ENCODE measurements at places on chromosomes 7 and 10.

GRCh38 chr7:28759475-28759971 lies 198.6 kb downstream of the TRIL start:
- no peak for DNase-seq

- DNase-seq, result no peak
Observed at GRCh38 chr7:152176797-152177196, 151.3 kb downstream of the GALNT11 start.

- DNase-seq, result no peak
Observed at GRCh38 chr7:31091924-31092434, 39.9 kb downstream of the ADCYAP1R1 start.

DNA sequence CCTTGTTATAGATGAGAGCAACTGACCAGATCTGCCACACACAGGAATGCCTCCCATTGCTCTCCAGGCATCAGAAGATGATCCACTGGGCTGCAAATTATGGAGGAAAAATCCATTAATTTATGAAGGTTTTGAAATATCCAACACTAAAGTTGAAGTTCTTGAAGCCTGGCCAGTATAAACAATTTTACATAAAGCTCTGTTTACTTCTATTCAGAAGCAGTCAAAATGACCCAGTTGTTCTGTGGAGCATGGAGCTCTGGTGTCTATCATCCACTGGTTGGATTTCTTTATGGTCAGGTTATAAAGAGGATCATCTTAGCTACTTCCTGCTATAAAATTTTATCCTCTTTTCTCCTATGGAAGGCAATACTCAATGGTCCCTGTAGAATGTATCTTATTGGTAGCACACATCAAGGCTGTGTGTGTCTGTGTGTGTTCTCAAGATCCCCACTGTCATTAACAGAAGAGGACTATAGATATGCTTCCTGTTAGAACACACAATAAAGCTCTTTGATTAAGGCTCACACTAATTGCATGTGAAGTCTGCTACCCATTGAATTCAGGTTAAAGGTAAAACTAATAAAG lies 747.4 kb downstream of the SUGCT start:
- no peak for DNase-seq

DNA sequence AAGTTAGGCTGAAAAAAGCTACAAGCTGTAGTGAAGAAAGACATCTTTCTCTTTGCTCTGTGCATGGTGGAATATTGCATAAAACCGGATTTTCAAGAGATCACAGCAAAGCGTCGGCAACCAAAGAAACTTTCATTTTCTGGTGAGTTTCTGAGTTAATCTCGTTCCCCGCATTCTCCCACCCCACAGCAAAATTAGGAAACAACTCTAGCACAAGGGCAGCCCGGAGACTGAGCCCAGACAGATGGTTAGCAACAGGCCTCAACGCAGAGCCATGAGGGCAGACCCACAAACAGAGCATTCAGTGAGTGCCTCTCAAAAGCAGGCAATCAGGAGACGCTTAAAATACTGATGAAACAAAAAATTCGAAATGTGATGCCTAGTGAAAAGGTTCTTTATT lies 396.1 kb upstream of the KLF6 start:
- no peak for DNase-seq

DNA sequence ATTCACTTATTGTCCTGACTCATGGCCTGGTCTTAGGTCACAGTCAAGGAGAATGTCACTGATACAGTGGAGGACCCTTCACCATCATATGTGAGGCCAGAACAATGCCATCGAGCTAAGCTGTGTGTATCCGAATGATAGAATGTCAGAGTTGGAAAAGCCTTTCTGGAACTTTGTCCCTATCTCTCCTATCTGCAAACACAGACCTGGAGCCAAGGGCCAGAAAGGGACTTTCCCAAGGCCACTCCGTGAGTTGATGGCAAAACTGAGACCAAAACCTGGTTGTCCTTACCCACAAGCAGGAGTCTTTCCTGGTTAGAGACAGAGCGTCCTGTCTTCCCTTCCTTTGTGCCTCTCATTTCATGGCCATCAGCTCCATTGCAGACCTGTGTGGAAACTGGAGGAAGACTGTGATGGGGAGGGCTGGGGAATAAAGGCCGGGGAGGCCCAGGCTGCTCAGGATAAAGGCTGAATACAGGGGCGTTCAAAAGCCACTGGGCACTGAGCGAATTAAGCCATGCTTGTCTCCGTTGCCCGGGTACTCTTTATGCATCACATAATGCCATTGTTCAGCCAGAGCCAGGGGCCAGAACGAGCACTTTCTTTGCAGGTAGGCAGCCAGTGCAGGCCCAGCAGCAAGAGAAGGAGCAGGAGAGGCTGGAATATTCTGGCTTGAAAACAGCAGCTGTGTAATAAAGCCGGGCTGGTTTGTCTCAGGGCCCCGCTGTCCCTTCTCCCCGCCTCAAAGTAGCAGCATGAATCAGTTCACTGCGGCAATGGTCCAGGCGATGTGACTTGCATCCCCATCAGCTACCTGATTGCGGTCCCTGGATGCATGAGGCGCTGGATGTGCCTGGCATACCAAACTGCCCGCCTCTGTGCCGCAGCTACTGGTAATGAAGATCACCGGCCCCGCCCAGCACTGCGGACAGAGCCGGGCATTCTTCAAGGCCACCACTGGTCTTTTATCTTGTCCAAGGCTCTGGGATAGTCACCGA lies 143.0 kb downstream of the RPS24 start:
- DNase-seq, result no peak

DNA sequence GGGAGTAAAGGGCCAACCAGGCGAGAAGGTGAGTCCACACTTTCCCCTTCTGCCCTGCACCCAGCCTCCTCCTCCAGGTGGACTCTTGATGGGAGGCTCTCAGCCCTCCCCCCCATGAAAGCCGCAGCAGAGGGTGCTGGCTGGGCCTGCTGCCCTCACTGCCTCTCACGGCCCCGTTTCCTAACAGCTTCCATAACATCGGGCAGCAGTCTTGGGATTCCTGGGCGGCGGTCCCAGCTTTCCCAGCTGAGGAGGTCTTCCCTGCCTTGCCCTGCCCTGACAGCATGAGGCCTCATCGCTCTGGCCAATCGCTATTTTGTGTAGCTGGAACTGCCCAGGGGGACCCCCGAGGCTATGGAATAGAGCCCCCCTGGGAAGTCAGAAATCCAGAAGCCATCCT lies 76.3 kb downstream of the COL13A1 start:
- no peak for DNase-seq

DNA sequence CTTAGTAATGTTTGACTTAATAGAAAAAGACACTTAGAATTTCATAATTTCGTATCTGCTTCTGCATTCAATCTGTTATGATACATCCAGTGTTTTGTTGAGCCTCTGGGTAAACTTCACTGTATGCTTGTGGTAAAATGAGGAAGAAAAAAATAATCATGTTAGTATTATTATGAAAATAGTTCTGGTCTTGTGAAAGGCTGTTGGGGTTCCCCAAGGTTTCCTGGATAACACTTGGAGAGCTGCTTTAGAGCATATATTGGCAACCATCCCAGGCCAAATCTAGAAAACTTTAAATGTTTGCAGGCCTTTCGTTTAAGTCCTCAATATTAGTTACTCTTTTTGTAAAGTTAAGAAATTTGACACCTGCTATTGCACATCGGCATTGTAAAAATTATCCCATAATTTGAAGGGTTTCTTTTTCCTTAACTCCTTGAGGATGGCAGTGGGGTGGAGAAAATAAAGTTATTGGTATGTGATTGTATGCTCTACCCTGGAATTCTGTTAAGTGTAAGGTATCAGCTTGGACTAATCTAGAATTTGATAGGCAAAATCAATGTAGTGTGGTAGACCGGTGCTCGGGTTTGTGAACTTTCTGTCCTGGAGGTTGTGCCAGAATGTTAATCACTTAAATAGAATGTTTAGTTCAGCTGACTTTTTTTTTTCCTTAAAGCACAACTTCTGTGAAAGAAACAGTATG lies 54.5 kb downstream of the WAC start:
- DNase-seq, result no peak

DNA sequence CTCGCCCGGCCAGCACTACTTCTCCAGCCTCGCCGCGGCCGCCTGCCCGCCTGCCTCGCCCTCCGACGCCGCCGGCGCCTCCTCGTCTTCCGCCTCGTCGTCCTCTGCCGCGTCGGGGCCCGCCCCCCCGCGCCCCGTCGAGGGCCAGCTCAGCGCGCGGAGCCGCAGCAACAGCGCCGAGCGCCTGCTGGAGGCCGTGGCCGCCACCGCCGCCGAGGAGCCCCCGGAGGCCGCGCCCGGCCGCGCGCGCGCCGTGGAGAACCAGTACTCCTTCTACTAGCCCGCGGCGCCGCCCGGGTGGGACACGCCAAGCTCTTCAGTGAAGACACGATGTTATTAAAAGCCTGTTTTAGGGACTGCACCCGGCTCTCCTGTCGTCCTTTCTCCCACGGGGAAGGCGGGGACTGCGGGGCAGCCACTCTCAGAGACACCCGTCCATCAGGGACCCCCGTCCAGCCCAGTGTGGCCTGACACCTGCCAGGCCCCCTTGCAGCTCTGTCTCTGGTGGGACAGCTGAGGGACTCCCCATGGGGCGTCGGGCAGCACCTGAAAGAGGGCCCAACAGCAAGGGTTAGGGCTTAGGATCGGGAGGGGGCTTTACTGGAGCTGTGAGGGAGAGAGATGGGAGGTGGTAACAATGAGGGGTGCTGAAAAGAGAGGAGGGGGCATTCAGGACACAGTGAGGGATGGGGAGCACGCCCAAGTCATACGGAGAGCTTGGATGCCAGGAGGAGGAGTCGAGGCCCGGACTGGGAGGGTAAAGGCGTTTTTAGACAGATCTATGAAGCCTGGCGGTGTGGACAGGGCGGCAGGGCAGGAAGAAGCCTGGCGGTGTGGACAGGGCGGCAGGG lies 34.7 kb downstream of the SPDYE6 start:
- no peak for DNase-seq

DNA sequence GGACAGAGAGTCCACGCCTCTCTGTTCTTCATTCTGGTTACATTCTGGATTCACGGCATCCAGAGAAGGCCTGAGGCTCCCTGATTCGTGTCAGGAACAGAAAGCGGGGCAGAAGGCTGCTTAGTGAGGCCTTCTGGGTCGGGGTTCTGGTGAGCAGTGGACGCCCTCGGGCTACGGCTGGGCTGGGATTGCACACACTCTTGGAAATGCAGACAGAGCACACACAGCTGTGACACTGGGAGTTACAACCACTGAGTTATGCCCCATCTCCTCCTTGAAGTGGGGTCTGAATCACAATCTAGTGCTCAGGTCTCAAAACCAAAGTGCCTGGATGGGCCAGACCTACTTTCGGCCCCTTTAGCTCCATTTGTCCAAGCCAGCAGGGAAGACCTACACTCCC lies 156.9 kb upstream of the GDF10 start:
- no peak for DNase-seq

DNA sequence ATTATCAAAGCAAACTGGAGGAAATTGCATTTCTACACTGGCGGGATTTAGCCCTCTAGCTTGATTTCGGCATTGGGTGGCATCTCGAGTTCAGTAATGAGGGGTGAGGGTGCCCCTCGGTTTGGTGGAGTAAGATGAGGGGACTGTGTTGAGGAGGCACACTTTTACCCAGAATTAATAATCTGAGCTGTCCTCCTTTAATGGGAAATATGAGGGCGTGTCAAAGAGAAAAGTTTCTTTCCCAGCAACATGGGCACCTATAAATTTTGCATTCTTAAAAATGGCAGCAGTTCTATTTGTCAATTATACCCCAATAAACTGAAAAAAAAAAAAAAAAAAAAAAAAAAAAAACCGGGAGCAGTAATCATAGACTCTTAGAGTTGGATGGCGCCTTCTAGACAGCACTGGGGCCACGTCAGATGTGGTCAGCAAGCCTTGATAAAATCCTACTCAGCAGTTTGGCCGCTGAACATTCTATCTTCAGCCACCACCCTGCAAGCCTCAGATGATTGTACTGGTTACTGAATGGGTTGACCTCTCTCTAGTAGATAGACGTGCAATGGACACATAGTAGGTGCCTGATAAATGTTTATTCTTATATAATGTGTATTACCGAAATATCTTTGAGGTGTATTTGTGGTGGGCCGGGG lies 931 bp downstream of the PAPSS2 start:
- DNase-seq, result no peak

DNA sequence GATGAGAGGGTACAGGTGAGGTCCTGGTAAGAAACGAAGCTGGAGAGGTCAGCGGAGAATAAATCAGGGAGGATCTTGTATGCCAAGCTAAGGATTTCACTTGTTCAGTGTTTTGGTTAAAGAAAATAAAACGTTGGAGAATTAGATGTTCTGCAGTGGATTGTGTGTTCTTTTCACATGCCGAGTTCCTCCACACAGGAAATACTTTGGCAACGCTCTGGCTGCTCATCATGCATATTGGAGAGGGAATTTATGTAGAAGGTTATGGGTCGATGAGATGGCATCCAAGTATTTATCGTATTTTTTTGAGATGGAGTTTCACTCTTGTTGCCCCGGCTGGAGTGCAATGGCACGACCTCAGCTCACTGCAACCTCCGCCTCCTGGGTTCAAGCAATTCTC lies 11.0 kb downstream of the RPS24 start:
- DNase-seq, result no peak

DNA sequence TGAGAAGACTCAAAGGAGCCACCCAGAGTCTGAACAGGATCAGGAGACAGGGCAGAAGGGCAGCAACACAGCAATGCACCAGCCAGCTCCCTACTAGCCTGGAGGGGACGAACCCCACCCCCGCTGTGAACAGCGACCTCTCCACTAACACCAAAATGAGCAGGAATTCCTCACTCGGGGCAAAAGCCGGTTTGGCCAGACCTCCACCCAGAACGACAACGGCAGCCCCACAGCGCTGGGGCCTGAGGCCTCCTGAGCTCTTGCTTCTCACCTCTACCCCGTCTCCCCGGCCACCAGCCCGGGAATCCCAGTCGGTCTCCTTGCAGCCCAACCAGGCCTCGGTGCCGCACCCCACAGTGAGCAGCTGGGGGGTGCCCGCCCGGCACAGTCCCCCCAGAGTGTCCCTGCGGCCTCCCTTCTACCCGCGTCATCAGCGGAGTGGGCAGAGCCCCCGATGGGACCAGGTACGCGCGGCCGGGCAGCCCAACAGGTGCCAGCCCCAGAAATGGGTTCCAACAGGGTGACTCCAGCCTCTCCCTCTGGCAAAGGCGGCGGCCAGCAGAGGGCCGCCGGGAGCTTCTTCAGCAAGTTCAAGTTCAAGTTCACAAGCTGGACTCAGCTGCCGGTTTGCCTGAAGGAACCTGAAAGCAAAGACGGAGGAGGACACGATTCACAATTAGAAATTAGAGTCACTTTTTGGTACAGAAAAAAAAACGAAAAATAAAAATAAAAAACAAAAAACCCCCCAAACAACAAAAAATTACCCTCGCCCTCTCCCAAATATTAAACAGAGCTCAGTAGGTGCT lies 129.0 kb downstream of the MARCHF5 start:
- peak; percentile 53 for DNase-seq

- no peak for DNase-seq
Observed at GRCh38 chr7:141271451-141271850, 197.6 kb downstream of the TMEM178B start.

- no peak for DNase-seq
Observed at GRCh38 chr7:18659746-18660145, 164.2 kb downstream of the HDAC9 start.

GRCh38 chr10:131650771-131651673 lies 249.8 kb upstream of the PPP2R2D start:
- DNase-seq, result no peak

All from right kidney (tissue), 9 donors.